NCI-H446 treated with DMSO at 0.1 percent for 48 hours (cell line): ENCODE measurements at places on chromosomes 6 and 20.

DNA sequence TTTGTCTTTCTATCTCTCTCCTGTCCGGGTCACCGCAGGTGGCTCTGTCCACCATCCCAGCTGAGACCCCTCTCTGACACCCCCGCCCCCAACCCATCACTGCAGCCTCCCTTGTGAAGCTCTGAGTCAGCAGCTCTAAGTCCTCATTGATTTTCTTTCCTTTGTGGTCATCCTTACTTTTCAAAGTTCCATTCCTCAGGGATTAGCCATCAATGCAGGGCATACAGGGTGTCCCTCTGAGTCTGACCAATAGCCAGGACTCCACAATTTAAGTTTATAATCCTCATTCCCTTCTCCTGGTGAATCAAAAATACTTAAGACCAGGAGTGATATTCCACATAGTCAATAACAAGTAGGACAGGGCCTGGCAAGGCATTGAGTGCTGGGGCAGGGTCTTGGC lies 333.3 kb upstream of the CNR1 start:
- no peak for DNase-seq

- no peak for DNase-seq
Observed at GRCh38 chr6:114987281-114987680, 644.5 kb upstream of the HS3ST5 start.

DNA sequence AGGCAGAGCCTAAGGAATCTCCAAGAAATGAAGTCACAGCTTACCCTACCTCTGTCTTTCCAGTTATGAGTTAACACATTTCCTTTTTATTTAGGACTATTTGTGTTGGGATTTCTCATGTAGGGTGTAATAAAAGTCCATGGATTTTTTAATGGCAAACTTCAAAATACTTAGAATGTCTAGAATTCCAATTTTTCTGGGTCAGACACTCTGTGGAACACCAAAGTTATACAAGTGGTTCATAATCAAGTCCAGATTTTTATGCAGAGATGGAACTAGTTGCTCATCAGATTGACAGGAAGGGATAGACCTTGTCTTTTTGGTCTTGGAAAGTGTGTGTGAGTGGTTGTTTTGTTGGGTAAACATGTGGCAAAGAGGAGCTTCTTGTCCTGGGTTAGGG lies 303.5 kb upstream of the RNF24 start:
- DNase-seq, result no peak

- DNase-seq, result no peak
Observed at GRCh38 chr6:53327017-53327395, 21.7 kb downstream of the ELOVL5 start.

GRCh38 chr6:33759887-33760629 lies 13.4 kb upstream of the IP6K3 start:
- DNase-seq, result no peak

DNA sequence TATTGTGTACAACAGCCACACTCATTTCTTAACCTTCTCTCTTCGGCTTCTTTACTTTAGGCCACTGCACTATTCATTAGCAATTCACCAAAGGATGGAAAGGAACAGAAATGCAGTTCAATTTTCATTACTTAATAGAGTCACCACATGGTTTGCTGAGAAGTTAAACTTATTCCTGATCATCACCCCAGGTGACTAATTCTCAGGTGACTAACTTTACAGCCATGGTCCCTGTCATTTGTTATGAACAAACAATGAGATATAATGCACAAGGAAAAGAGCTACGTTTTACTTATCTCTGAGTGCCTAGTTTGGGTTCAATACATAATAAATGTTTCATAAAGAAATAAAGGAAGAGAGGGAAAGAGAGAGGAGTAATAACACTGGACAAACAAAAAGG lies 45.8 kb upstream of the DST start:
- no peak for DNase-seq

GRCh38 chr20:49132995-49133478 lies 55.1 kb downstream of the STAU1 start:
- DNase-seq, result peak; percentile 50

- no peak for DNase-seq
Observed at GRCh38 chr6:144216668-144217218, 66.4 kb downstream of the STX11 start.

DNA sequence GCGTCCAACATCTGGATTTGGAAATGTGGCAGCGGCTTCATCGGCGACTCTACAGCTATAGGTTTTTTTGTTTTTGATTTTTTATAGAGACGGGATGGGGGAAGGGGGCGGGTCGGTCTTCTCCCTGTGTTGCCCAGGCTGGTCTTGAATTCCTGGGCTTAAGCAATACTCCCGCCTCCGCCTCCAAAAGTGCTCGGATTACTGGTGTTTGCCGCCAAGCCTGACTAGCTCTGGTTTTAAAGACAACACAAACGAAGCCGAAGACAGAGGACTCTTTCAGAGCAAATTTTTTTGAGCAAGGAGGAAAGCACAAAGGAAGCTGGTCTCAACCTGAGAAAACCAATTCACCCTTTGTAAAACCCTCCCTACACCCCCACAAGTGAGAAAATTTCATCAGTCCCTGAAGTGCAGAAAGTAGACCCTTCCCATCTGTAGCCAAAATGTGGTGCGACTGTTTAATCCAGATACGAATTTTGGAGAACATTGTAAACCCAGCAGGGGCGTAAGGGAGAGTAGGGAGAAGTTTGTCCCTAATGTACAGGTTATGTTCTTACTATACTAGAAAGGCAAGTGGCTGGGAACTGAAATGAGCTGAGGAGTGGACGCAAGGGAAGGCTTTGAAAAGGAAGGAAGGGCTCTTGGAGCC lies 185.9 kb downstream of the TRIM27 start:
- DNase-seq, result no peak

DNA sequence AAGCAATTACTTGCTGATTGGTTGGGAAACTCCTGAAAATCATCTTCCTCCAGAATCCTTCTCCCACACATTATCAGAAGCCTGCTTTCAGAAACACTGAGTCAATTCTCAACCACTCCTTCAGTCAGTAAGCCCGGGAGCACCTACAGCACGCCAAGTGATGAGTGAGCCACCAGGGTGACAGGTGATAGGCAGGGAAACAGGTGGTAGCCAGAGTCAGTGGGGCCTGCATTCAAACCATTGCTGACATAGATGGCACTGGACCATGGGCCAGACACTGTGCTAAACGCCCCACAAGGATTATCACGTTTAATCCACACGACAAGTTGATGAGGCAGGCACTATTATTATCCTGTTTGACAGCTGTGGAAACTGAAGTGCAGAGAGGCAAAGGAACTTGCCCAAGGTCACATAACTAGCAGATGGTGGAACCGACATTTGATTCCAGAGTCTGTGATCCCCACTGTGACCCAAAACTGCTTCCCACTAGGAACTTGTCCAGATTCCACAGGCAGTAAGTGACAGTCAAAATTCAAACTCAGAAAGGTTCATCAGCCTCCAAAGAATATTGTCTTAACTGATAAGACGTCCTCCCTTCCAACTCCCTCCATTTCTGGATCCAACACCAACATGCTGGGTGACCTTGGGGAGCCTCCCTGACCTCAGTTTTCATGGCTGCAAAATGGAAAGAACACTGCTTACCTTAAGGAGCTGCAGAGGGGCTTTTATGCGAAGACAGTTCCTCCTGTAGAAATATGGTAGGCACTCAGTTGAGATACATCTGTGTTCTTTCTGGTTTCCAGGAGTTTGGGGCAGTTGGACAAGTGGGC lies 23.9 kb upstream of the TOP1 start:
- DNase-seq, result peak; percentile 35

DNA sequence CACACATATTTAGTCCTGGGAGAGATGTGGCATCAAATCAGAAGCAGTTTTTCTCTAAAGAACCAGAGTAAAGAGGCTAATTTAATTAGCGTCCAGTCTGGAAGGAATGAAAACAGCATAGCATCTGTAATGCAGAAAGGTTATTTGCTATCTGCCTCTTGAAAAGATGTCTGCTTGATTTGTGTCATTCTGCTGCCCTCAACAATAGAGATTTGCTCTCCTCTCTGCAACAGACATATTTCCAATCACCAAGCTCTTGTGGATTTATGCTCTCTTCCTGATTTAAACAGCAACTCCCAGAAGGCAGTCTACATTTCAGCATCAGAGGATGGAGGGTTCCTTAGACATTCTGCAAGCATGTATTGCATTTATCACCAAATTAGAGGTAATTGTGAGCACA lies 53.5 kb upstream of the AKAP12 start:
- DNase-seq, result no peak

- DNase-seq, result no peak
Observed at GRCh38 chr20:48845721-48846306, 18.0 kb upstream of the PREX1 start.

GRCh38 chr20:47502271-47503239 lies 868 bp downstream of the NCOA3 start:
- no peak for DNase-seq

GRCh38 chr20:571754-572441 lies 28.3 kb upstream of the CSNK2A1 start:
- DNase-seq, result no peak

DNA sequence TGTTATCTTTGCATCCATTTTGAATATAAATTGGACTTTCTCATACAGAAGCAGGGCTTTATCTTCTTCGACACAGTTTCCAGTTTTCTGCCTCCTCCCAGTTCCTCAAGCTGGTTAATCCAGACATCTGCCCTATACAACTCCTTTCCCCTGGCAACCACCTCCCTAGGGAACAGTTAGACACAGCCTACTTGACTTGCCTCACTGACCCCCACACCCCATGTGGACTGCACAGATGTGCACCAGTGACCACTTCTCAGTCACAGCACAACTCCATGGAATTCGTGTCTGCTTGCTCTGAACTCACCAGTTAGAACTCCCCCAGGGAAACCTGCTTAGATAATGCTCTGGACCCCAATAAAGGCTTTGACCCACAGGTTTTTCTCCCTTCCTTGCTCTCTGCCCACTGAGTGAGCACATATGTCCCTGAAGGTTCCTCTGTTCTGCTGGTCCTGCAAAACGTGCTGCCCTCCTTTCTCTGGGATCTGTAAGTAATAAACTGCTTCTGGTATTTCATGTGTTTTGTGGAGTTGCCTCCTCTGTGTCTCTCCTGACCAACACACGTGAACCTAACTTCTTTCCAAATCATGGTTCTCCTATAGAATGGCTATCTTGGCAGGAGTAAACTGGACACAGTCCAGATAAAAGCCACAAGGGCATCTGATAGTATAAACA lies 351.2 kb downstream of the CD83 start:
- no peak for DNase-seq

DNA sequence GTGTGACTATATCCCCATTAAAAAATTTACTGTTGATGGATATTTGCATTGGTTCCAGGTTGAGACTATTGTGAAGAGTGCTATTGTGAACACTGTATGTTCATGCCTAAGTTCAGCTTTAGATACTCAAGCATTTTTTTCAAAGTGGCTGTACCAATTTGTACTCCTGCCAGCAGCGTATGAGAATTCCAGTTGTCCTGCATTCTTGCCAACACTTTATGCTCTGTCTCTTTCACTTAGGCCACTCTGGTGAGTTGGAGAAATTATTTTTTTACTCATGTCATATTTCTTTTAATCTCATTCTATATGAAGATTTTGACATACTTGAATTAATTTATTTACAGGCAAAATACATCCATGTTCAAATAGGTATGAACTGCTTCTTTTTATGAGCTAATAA lies 76.2 kb downstream of the JAG1 start:
- peak; percentile 29 for DNase-seq

DNA sequence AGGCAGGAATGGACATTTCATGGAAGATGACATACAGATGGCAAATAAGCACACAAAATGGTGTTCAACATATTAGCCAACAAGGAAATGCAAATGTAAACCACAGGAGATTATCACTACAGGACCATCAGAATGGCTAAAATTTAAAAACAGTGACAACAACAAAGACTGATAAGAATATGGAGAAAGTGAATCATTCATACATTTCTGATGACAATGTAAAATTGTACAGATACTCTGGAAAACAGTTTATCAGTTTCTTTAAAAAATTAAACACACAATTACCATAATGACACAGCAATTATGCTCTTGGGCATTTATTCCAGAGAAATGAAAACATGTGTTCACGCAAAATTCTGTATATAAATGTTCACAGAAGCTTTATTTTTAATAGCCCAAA lies 105.8 kb upstream of the RUNX2 start:
- no peak for DNase-seq

GRCh38 chr6:24933868-24934401 lies 1.8 kb downstream of the RIPOR2 start:
- no peak for DNase-seq

GRCh38 chr6:5813625-5814027 lies 193.1 kb downstream of the NRN1 start:
- no peak for DNase-seq

DNA sequence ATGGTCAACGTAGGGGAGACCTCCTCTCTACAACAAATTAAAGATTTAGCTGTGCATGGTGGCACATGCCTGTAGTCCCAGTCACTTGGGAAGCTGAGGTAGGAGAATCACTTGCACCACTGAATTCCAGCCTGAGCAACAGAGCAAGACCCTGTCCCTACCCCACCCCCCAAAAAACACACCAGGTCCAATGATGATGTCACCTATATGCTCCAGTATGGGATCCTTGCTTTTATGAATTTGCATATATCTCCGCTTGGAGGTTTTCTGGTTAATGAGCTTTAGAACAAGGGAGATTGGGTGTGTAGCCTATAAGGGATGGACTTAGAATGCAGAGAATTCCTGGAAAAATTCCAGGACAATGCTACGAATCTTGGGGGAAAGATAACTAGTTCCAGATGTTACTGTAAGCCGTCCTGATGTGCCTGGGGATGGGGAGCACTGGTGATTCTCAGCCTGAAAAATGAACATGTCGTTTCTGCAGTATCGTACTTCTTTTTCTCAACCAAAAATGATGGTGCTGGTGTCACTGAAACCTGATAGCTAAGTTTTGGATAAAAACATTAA lies 61.1 kb downstream of the ZBTB2 start:
- no peak for DNase-seq

GRCh38 chr20:54649511-54649962 lies 174.1 kb downstream of the DOK5 start:
- DNase-seq, result peak; percentile 26
